ENCODE measurements at places on chromosomes 3 and 15. TPM values are rescaled to one million over a fixed set of nuclear protein-coding genes. Genes with fewer than 3 reads are reported as not detected.

GRCh38 chr3:41700155-41700554, 261.7 kb downstream of the ULK4 start:
- no peak for DNase-seq

- DNase-seq: no peak
Observed at GRCh38 chr3:52183786-52184445, 14.0 kb upstream of the ALAS1 start.

Gene KLF15
- 15.8 TPM for total RNA-seq

Gene SPINK8
- 1.0 TPM for total RNA-seq

Gene GRIP2
- total RNA-seq: 6.0 TPM

DNA sequence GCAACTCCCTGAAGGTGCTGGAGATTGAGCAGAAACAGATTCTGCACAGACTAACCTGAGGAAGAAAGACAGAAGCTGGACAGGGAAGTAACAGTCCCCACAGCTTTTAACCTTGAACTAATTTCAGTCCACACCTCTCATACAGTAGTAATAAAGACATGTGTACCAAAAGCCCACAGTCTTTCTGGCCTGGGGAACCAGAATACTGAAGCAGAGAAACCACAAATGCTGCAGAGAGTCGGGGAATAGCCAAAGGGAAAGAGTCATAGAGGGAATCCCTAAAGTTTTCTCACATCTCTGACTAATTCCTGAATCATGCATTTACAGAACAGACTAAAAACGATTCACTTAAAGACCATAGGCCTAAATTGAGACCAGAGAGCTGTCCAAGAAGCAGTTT, 503.4 kb upstream of the NECTIN3 start:
- DNase-seq: no peak

DNA sequence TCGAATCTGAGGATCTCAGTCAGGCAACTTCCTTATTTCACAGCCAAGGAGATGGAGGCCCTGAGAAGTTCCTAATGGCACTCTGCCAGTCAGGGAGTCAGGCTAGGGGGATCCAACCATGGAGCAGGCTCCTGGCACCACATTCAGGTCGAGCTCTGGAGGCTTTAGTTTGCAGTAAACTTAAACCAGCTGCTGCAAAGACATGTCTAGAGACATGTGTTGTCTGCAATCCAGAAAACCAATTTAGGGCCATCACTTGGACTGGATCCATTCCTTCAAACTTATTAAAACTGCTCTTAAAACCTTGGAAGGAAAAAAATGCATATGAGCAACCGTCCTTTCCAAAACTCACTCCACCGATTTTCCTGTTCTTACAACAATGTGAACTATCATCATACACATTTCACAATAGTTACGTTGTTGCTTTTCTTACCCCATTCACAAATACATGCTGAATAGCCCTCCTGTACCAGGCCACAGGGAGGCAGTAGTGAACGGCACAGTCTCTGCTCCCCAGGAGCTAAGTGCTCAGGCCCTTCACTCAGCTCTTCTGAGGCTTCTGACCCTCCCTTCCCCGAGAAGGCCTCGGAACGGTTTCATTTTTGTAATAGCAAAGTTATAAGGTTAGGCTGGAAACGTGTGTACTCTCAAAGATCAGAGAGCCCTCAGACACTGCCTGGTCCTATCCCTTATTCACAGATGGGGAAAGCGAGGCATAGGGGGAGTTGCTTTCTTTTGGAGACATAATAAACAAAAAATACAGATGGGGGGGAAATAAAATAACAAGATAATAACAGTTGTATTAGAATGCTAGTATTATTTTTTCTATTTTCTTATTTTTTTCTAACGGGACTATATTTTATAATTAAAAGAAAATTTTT, 20.1 kb downstream of the RFT1 start:
- DNase-seq: no peak

DNA sequence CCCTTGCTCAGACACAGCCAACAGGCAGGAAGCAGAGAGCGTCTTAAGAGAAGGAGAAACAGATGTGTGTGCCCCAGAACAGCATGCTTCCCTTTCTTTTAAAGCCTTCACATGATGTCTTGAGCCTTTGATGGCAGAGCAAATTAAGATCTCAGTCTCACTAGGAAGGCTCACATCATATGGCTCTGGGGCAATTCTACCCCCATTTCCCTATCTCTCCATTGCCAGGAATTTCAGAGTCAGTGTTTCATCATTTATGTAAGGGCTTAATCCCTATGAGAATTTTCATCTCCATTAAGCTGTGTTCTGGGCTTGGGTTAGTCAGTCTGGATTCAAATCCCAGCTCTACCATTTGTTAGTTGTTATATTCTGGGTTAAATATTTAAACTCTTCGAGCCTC, 41.4 kb upstream of the GLCE start:
- no peak for DNase-seq

Gene SNX22
- total RNA-seq: 9.9 TPM

DNA sequence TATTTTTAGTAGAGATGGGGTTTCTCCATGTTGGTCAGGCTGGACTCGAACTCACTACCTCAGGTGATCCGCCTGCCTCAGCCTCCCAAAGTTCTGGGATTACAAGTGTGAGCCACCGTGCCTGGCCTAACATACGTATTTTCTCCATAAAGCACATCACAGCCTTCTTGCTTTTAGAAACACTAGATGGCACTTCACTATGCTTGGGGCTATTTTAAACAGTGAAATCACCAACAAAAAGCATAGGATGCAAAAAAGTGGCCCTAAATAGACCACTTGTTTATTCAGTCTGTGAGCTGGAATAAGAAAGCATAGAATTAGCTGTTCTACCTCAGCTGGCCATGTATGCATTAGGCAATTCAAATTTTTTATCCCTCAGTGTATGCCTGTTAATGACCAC, 46.0 kb downstream of the PRICKLE2 start:
- DNase-seq: no peak

Gene TUSC7
- total RNA-seq: not detected

DNA sequence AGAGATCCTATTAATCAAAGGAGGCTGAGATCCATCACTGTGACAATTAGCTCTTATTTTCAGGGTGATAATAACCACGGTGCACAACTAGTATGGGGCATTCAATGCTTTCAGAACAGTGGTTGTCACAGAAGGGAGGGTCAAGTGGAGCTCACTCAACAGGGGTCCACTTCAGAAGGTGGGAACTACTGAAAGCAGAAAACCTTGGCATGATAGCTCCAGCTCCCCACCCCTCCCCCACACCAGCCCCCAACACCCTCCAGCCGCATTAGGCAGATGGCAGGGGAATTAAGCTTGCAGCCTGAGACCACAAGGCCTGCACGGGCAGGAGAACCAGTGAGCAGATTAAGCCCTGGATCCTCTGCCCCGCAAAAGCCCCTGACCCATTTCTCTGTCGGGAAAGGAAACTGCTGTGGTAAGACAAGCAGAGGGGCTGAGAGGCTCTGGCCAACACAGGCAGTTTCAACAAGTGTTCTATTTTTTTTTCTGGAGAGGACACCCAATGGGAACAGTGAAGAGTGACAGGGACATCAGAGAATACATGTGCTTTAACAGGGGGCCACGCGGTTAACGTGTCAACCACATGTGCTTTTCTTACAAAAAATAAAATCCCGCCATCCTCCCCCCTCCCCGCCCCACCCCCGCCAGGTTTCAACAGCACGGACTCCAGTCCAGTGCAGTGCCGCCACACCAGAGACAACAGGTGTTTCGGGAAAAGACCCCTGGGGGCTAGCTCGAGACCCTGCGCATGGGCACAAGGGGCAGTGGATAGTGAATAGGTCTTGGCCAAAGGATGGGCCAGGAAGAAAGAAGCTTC, 997 bp downstream of the FYCO1 start:
- no peak for DNase-seq

- no peak for DNase-seq
Observed at GRCh38 chr3:5202222-5202621, 14.7 kb downstream of the EDEM1 start.

Gene GP5
- 0.33 TPM for total RNA-seq
